ENCODE measurements at places on chromosomes 3 and 15.

DNA sequence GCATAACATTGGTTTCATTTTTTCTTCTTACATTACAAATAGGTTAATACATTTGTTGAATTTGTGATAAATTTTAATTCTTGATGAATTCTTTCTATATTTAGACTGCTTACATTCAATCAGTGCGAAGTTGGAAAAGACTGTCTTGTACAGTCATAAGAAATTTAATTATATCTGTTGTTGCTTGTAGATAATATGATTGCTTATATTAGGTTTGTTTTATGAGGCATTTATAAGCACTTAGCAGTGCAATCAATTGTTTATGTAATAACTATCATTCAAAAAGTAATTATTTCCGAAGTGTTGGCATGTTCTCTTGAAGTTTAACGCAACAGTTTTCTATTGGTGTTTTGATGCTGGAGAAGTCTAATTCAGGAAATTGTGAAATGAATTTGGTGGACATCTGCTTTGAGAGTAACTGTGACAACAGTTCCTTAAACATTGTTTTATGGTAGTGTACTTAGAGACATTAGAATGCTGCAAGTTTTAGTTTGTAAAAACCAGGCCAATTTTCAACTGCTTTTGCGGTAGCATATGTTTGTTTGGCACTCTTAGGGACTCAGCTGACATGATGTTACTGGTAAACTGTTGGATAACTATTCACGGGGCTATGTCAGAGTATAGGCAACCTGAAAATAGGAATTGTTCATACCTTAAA is 99.7 kb downstream of the NAALADL2 start:
- no peak for DNase-seq

GRCh38 chr15:69014454-69014853 is at the start of gene NOX5:
TSS of gene NOX5 (plus strand) at chr15:69014695. CDS start at chr15:69014736, 41 bp downstream.
- DNase-seq: no peak

GRCh38 chr15:63514531-63514943 is 10.1 kb downstream of the USP3 start:
- no peak for DNase-seq

GRCh38 chr3:53375019-53375418 is 27.7 kb upstream of the DCP1A start:
- DNase-seq: peak; percentile 3
